Esophagus squamous epithelium (tissue), 5 donors: ENCODE measurements at places on chromosomes 4 and X.

DNA sequence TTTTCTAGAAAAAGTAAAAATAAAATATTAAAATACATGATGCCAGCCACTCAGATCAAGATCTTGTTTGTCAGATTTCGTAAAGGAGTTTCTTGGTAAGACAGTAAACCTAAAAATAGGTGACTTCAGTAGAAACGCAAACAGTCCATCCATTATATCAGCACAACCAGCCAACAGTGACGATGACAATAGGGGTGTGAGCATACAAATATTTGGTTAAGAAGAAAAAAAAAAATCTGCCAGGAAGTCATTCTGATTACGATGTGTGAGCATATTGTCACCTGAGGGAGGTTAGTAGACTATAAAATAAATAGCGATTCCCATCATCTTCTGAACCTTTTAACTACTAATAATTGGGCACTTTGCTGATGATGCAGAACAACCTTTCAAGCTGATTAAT is 37.6 kb downstream of the SLC7A11 start:
- no peak for DNase-seq

DNA sequence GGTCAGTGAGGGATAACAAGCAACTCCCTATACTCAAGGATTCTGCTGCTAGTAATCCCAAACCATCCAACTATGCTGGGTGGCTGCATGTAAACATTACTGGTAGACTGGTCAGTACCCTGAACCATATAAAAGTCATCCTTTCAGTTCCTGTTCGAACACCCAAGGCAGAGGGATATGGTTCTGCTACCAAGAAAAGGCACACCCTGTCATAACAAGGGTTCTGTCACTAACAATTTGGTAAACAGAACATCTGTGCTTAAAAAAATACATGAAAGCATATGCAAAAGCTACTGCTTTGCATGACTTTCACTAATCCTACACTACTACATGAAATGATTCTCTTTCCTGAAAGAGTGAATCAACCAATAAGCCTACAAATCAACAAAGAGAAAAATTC is 76.8 kb upstream of the MCF2 start:
- DNase-seq: no peak

- no peak for DNase-seq
Observed at GRCh38 chr4:5524446-5525299, 183.7 kb downstream of the EVC2 start.

- no peak for DNase-seq
Observed at GRCh38 chr4:30208731-30209435, 511.3 kb upstream of the PCDH7 start.
